ENCODE measurements at places on chromosomes 4 and X. TPM values are rescaled to one million over a fixed set of nuclear protein-coding genes. Genes with fewer than 3 reads are reported as not detected.

SLC2A9 gene
- not detected for total RNA-seq

ZXDA gene
- total RNA-seq = 3.4 TPM

TCEAL9 gene
- 27.0 TPM for total RNA-seq

TMEM31 gene
- total RNA-seq = not detected

XAGE2 gene
- not detected for total RNA-seq

GIMD1 gene
- total RNA-seq = not detected

HPGDS gene
- not detected for total RNA-seq

ZNF630 gene
- total RNA-seq = 2.8 TPM

PARM1 gene
- total RNA-seq = 94.3 TPM

Measured in glutamatergic neuron (in vitro differentiated cells).